ENCODE measurements at places on chromosomes 3 and 15.
A peak's percentile ranks its signal among the peaks of the same experiment; 100 is the strongest.

- no peak for DNase-seq
These were observed 431.4 kb downstream of the DIPK2A start for GRCh38 chr3:144403040-144403457.

- no peak for DNase-seq
These were observed 86.1 kb upstream of the NTRK3 start for GRCh38 chr15:88342666-88343065.

GRCh38 chr3:12070098-12070497, 65.9 kb downstream of the SYN2 start:
- no peak for DNase-seq

DNA sequence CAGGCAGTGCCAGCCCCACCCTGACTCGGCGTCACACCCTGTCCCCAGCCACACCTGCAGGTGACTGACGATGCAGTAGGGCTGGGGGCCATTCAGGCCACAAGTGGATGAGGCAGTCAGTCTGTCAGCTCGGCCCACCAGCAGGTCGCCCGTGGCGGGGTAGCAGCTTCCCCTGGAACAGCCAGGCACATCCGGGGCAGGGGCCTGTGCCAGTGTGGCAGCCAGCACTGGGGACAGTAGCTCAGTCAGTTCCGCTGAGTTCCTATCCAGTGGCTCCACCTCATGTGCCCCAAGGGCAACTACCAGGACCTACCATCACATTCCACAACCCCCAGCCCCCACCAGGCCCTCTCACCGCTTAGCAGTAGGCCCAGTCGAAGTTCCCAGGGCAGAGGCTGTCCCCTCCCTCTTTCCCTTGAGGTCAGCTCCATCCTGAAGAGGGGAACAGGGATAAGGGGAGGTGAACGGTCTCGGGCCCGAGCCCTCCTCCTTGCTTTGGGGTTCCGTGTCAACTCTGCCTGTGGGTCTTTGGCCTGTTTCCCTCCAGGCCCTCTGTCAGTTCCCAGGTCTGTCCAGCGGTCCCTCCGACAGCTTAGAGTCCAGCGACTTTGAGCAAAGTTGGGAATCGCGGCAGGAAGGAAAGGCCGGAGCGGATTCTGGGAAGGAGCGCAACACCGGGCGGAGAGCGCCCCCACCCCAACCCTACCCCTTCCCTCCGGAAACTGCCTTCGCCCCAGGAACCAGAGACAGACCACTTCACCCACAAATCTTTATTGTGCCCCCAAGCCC, at the start of gene LAMB2:
LAMB2 (minus strand) TSS at position 614 of the 789 bp plus-strand sequence; CDS start at position 431, 183 bp downstream.
- DNase-seq, result peak; percentile 37

GRCh38 chr3:81920816-81921215, 159.4 kb upstream of the GBE1 start:
- DNase-seq, result no peak
